ENCODE measurements at places on chromosomes 16 and 17.

DNA sequence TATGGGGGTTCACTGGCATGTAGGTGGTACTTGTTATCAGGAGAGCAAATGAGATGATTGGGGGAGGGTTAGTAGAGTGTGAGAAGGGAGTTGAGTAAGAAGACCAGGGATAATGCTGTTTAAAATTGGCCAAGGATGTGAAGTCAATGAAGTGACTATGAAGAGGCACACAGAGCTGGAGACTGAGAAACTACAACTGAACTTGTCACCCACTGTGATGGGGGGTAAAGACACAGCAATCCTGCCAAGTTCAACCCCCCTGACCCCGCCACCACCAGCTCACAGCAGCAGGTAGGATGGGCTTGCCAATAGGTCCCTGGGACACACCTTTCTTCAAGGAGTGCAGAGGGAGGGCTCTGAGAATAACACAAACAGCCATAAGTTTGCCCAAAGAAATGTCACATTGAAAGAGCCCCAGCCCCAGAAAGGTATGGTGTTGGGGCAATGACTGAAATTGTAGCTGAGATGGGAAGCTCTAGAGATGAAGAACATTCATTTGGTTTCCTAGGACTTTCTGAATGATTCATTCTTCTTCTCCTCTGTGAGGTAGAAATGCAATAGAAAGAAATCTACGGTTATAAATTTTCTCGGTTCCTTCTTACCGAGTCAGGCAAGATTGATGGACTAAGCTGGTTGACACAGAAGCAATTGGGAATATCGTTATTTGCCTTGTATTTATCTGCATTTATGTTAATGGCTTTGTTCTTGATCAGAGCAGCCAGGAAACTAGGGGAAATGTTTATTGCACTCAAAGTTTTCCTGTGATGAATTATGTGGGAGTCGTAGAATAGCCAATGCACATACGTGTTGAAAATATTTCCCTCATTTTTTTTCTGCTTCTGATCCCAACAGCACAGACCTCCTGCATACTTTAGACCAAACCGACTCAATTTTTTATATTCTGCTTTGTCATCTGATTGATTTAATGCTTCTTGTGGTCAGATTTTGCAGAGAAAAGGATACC lies 595.2 kb upstream of the CDH11 start:
- DNase-seq = no peak

DNA sequence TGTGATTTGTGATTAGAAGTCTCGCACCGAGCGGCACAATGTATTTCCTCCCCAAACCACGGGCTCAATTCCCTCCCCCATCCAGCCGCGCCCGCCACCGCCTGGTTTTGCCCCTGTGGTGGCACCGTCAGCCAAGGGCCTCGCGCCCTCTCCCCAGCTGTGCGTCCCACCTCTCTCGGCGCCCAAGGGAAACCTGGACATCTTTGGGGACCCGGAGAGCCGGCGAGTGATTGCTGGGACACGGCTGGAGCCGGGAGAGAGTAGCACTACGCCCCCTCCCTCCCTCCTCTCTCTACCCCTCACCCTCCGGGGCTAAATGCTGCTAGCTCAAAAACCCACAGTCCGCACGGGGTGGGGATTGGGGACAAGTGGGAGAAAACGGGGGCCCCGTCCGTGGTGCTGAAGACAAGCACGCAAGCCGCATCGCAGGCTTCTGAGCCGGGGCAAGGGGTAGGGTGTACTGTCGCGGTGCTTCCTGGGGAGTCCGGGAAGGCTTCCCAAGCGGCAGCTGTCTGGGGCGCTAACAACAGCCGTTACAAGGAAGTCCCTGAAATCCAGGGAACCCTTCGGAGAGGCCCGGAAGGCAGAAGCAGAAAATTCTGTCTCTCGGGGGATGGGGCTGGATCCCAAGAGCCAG lies 1.4 kb downstream of the CBLN1 start:
- DNase-seq = no peak

GRCh38 chr17:7856011-7856810 lies 1.1 kb downstream of the NAA38 start:
- DNase-seq = no peak

DNA sequence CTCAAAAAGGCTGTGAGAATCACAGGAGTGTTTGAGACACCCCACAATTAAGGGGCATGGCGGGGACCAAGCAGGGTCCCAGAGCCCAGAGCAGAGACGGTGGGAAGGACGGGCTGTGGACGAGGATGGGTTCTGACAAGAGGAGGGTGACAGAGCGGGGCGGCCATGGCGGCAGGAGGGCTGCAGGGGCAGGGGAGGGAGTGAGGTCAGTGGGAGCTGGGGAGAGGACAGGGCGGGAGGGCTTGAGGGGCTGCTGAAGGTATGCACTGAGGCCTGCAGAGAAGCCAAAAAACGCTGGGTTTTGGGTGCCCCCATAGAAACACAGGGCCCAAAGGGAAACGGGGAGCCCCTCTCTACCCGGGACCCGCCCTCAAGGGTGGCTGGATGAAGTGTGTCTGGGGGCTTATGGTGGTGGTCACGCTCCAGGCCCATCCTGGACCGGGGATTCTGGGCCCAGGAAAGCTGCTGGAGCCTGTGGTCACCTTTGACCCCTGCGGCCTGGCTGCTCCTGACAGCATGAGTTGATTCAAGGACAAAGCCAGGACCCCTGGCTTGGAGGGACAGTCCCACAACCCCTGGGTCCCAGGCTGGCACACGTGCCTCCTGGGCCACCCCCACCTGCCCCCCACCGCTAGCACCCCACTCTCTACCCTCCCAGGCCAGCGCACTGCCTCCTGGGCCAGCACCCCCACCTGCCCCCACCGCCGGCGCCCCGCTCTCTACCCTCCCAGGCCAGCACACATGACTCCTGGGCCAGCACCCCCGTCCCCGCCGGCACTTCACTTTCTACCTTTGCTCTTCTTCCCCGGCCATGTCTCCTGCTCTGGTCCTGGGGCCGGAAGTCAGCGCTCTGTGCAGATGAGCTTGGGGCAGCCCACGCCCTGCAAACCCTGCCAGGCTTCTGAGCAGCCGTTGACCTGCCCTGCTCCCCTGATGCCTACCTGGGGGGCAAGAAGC lies 31.0 kb upstream of the ACSF3 start:
- DNase-seq = no peak

DNA sequence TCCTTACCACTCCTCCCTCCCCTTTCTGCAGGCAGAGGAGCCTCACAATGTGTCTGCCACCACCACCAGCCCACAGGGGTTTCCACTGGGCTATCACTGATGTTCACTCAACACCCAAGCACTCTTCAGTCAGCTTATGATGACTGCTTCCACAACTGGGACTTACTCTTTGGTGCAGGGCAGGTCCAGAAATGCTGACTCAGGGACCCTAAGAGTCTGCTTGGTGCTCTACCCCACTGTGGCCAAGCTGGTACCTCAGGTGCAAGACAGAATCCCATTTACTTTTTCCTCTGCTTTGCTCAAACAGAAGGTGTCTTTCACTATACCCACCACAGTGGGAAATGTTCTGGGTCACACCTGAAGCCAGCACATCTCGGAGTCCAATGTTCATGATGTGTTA lies 40.1 kb downstream of the ZNF267 start:
- DNase-seq = no peak

GRCh38 chr17:2456475-2456874 lies 55.2 kb downstream of the METTL16 start:
- DNase-seq = peak; percentile 50

DNA sequence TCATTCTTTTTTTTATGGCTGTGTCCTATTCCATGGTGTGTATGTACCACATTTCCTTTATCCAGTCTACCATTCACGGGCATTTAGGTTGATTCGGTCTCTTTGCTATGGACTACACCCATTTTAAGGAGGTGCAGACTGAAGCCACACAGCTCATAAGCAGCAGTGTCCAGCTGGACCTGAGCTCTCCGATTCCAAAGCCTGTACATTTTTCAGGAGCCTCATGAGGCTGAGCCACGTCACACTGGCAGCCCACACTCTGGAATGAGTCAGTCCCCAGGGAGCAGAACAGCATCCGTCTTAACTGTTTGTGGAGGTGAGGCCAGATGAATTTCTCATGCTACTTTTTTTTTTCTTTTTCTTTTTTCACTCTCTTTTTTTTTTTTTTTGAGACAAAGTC lies 116.1 kb downstream of the C16orf95 start:
- no peak for DNase-seq

- DNase-seq = no peak
These were observed 190.6 kb upstream of the TBX2 start for GRCh38 chr17:61209106-61209439.

GRCh38 chr17:917391-917811 lies 62.2 kb downstream of the NXN start:
- DNase-seq = no peak

DNA sequence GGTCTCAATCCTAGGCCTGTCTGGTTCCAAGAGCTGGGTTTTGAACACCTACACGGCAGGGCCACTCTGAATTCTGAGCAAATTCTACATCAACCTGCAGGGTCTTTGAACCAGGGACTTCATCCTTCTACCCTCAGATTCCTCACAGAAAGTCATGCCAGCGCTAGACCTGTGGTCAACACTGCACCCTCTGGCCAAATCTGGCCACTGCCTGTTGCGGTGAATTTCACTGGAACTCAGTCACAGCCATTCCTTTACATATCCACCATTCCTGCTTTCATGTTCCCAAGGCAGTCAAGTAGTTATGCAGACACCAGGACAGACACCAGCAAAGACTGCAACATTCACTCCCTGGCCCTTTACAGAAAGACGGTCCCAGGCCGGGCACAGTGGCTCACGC lies 144.6 kb downstream of the C16orf95 start:
- peak; percentile 2 for DNase-seq

GRCh38 chr16:84613408-84614072 lies 4.3 kb downstream of the COTL1 start:
- DNase-seq = no peak

DNA sequence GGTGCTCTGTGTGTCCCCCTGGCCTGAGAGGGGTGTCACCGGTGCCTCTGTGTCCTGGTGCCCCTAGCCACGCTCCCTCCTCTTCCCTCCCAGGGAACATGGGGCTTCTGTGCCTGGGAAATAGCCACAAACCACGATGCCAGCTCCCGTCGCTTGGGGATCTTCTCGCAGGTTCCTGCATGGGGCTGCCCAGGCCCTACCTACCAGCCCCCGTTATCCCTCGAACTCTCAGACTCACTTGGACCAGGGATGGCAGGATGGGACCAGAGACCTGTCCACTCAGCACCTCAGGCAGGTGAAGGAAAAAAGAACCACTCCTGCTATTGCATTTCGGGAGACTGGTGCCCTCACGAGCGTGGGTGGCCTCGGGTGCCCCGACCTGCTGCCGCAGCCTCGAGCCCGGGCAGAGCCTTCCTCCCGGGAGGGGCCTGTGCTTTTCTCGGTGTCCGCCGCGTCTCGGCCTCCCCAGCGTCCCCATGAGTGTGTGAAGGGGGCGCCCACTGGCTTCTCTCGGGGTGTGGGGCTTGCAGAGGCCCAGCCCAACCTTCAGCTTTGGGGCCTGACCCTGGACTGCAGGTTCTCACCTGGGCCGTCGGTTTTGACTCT lies 41.0 kb upstream of the GNG13 start:
- no peak for DNase-seq

- DNase-seq = no peak
These were observed 149.8 kb downstream of the CDH13 start for GRCh38 chr16:82776470-82777146.

GRCh38 chr17:9410301-9410700 lies 165.3 kb downstream of the STX8 start:
- no peak for DNase-seq

GRCh38 chr16:14101415-14101814 lies 30.3 kb downstream of the MRTFB start:
- no peak for DNase-seq

DNA sequence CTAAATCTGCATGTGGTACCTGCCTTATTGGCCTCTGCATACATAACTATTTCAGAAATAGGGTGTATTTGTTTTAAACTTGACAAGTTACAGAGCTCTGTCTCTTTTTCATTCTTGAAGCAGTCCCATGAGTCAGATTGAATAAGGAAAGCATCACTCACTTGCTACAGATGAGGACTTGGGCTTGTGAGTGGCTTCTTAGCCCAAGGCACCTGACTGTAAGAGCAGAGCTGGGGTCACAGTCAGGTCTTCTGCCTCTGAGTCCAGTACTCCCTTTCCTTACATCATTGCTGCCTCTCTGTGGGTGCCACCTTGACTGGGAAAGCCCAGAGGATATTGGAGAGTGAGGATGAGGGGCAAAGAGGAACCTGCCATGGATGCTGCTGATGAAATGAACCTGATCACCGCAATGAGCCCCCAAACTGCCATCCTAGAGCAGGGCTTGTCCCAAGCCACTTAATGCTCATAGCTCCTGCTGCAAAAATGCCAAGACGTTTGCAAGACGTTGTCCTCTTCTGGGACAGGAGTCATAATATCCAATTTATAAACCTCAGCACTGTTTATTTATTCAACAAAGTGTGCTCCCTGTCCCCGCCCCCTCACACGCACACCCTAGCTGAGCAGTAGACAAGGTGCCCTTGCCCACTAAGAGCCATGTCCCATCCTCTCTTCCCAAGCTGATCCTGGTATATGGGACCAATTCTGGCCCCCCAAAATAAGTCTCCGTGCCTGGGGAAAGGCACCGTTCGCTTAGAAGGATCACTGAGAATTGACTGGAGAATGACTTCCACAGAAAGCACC lies 74.1 kb downstream of the CCDC182 start:
- no peak for DNase-seq

GRCh38 chr16:50853329-50853728 lies 111.4 kb downstream of the CYLD start:
- DNase-seq = no peak

DNA sequence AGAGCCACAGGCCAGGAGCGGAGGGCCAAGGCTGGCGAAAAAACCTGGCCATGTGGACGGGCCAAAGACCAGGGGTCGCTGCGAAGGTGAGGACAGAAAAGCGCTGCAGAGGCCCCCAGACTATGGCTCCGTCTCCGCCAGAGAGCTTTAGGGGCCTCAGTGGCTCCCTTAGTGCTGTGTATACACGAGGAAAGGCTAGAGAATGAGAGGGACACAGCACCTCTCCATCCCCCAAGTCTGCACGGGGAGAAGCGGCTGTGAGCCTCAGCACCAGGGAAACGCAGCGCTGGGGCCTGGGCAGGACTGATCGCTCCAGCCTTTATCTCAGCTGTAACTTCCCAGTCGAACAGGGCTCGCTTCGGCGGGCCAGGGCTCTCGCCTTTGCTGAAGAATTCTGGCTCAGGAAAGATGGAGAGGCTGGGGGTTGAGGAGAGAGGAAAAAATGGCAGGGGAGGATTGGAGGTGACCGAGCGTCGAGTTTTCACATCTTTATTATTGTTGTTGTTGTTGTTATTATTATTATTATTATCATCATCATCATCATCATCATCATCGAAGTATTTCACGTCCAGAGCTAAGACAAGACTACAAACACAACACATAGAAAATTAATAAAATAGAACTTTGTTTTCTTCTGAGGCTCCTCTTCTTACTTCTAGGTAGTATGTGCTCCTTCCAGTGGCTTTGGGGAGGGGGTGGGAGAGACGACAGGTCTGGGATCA lies 1.9 kb upstream of the HOXB5 start:
- DNase-seq = no peak

GRCh38 chr17:4142107-4142900 lies 526 bp downstream of the ZZEF1 start:
- peak; percentile 13 for DNase-seq

- DNase-seq = no peak
These were observed 170.4 kb downstream of the IRX5 start for GRCh38 chr16:55101026-55101425.

GRCh38 chr17:65292430-65292829 lies 155.3 kb downstream of the RGS9 start:
- no peak for DNase-seq

GRCh38 chr17:66354981-66355380 lies 52.6 kb downstream of the PRKCA start:
- DNase-seq = no peak
